ENCODE measurements at places on chromosomes 12 and 14.

- DNase-seq, result no peak
Observed at GRCh38 chr14:101958418-101959180, 5.8 kb upstream of the DYNC1H1 start.

GRCh38 chr14:90649083-90649482 is 167.1 kb downstream of the TTC7B start:
- DNase-seq, result no peak

GRCh38 chr12:47891356-47891755 is 13.4 kb downstream of the VDR start:
- no peak for DNase-seq

DNA sequence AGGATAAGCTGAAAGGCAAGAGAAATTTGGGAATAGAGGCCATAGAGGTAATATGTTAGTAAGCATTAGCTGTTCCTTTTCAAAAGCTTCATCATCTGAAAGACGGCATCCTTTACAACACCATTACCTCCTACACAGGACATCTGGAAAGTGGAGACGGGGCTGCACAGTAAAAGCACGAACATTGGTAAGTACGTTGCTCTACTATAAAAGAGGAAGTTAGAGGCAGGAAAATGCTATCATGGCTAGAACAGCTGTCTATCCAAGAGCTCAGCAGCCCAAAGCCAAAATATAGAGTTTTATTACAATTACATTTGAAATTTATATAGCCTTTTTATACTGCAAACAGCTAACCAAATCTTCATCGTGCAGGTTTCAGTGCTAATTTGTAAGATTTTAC is 172.3 kb upstream of the GRIP1 start:
- no peak for DNase-seq

DNA sequence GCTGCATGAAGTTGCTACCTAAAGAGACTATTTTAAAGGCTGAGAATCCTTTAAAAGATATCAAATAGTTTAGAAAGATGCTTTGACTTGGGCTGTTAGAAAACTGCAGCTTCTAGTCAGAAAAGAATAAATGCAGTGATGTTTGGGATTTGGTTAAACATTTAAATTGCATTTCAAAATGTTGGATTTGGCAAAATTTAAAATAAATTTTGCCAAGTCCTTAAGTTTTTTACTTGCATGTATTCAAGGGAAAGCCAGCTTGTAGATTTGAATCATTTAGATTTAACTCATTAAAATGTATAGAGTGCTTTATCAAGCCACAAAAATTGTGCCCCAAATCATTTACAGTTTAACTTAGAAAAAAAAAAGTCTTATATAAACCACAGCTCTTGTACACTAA is 109.7 kb downstream of the ANKS1B start:
- no peak for DNase-seq

- DNase-seq, result no peak
Observed at GRCh38 chr12:93256256-93256969, 121.3 kb upstream of the NUDT4 start.

- no peak for DNase-seq
Observed at GRCh38 chr12:28512406-28512805, 322.1 kb downstream of the CCDC91 start.

- DNase-seq, result no peak
Observed at GRCh38 chr12:24127919-24128721, 178.7 kb upstream of the SOX5 start.

- no peak for DNase-seq
Observed at GRCh38 chr12:88472775-88473174, 107.5 kb downstream of the KITLG start.

DNA sequence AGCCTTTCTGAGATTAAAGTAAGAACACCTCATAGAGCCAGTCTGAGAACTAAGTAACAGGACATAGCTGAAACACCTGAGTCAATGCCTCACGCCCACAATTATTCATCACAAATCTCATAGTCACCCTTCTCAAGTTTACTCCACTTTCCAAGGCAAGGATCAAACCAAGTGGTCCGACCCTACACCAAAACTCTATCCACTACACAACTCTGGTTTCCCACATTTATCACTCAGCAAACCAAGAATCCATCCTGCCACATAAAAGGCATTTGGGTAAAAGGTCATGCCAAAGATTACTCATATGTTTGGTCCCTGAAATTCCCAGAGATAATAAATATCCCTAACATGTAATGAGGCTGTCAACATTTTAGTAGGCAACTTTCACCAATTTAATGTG is 144.1 kb downstream of the RPAP3 start:
- no peak for DNase-seq

GRCh38 chr12:56204275-56204674 is 15.0 kb upstream of the SMARCC2 start:
- DNase-seq, result no peak

- DNase-seq, result no peak
Observed at GRCh38 chr12:97639702-97640101, 177.1 kb downstream of the RMST start.

DNA sequence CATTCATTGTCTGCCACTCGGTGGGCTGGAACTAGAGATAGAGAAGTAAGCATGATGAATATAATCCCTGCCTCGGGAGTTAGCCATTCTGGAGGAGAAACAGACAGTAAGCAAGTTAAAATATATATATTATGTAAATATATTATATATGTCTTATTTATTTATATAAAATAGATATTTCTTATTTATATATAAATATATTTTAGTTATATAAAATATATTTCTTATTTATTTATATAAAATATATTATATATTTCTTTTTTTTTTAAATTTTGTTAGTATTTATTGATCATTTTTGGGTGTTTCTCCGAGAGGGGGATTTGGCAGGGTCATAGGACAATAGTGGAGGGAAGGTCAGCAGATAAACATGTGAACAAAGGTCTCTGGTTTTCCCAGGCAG is 78.1 kb upstream of the TBX5 start:
- DNase-seq, result no peak

GRCh38 chr12:1914114-1914911 is 4.1 kb downstream of the CACNA2D4 start:
- peak; percentile 24 for DNase-seq

All from activated CD8-positive, alpha-beta memory T cell treated with anti-CD3 and anti-CD28 coated beads for 24 hours (primary cell).